ENCODE measurements at places on chromosomes 16 and 17. TPM values are rescaled to one million over a fixed set of nuclear protein-coding genes. Genes with fewer than 3 reads are reported as not detected.
A peak's percentile ranks its signal among the peaks of the same experiment; 100 is the strongest.

Gene DNAAF1
- 9.5 TPM for total RNA-seq

DNA sequence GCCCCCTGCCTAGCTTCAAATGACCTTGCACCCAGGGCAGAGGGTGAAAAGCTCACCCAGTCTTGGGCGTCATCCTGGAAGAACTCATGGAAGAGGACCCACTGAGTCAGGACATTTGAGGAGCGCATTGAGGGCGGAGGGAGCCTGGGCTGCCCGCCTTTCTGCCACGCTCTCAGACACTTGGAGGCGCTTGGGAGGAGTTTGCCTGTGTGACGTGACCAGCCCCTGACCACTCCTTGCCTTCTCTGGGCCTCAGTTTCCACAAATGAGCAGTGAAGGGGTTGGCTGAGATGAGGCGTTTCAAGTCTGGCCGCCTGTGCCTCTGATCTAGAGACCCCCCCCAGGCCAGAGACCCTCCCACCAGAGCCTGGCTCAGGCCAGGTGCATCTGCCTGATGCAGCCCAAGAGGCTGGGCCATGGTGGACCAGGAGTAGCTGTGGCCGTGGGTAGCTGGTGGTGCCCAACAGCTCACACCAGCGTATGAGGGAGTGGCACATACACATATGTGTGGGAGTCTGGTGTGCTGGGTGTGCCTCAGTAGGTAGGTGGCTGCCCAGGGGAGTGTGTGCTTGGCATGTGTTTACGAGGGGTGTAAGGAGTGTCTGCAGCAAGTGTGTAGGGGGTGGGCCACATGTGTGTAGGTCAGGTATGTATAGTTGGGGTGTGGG, 80.2 kb upstream of the TOB1 start:
- peak overlapping the region; percentile 94 for H3K27ac ChIP-seq
- DNase-seq: no peak
- H3K36me3 ChIP-seq: no peaks in the 10 kb centered on the region

Gene KRTAP17-1
- total RNA-seq: not detected

Gene TNS4
- total RNA-seq: 52.2 TPM

- H3K4me1 ChIP-seq: no peaks in the 10 kb centered on the region
- H3K27me3 ChIP-seq: peaks cover 41% of the 10 kb centered on the region
- no peaks in the 10 kb centered on the region for H3K36me3 ChIP-seq
- no peak overlapping the region for H3K4me3 ChIP-seq
- no peak overlapping the region for H3K27ac ChIP-seq
Observed at GRCh38 chr17:74340470-74341023, 14.5 kb downstream of the KIF19 start.

DNA sequence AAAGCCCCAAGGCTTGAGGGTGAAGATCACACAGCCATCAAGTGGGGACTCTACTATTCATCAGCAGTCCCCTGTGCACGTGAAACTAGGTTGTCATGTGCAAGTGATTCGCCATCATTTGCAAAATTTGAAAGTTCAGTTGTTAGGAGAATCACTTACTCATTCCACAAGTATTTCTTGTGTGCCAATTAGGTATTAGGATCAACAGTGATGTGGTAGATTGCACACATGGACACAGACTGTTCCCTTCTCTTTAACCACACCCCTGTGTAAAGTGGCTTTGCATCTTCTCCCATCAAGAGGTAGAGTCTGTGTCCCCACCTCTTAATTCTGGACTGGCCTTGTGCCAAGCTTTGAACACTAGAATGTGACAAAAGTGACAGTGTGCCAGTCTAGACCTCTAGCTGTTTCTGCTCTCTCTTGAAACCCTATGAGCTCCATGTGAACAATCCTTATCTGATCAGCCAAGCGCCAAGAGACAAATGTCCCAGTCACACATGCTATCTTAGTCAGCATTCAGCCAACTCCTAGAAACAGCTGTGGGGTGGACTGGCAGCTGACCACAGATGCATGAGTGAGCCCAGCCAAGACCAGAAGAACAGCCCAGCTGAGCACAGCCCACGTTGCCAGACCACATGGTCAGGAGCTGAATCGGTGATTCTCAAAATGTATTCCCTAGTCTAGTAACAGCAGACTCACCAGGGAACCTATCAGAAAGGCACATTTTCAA, 31.5 kb upstream of the SHISA9 start:
- H3K36me3 ChIP-seq: no peaks in the 10 kb centered on the region
- H3K27me3 ChIP-seq: no peaks in the 10 kb centered on the region
- no peak overlapping the region for H3K27ac ChIP-seq
- H3K4me1 ChIP-seq: no peaks in the 10 kb centered on the region

- no peaks in the 10 kb centered on the region for H3K27me3 ChIP-seq
- no peaks in the 10 kb centered on the region for H3K36me3 ChIP-seq
- DNase-seq: no peak
- no peak overlapping the region for H3K4me3 ChIP-seq
- H3K27ac ChIP-seq: no peak overlapping the region
Observed at GRCh38 chr17:52744179-52744578, 585.7 kb upstream of the CA10 start.

Gene DDX5
- total RNA-seq: 616 TPM

Gene ZNF469
- 0.98 TPM for total RNA-seq

DNA sequence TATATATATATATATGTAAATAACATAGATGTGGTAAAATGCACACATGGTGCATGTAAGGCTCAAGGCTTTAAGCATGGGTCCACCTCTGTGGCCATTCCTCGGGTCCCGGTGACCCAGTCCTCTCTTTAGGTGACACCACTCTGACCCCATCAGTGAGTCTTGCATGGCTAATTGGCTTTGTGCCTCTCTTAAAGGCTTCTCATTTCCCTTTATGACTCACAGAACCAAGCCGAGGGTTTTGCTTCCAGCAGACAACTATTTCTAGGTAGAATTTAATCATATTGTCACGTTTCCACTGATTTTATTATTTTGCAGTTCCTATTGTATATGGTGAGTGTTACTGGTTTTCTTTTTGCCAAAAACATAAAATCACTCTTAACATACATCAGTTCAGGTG, 59.7 kb downstream of the PLCG2 start:
- no peak overlapping the region for H3K27ac ChIP-seq
- no peak overlapping the region for H3K4me3 ChIP-seq
- no peaks in the 10 kb centered on the region for H3K36me3 ChIP-seq

Gene GLIS2
- total RNA-seq: 1.5 TPM

- H3K27ac ChIP-seq: peak overlapping the region; percentile 99
- no peaks in the 10 kb centered on the region for H3K36me3 ChIP-seq
- no peaks in the 10 kb centered on the region for H3K27me3 ChIP-seq
- H3K4me3 ChIP-seq: peak overlapping the region; percentile 85
- DNase-seq: peak; percentile 94
Observed at GRCh38 chr17:7242717-7243452, 636 bp upstream of the GABARAP start.

GRCh38 chr17:79609049-79609589, 1.7 kb downstream of the RBFOX3 start:
- no peak overlapping the region for H3K27ac ChIP-seq
- DNase-seq: no peak
- no peaks in the 10 kb centered on the region for H3K36me3 ChIP-seq
- H3K27me3 ChIP-seq: peaks cover 13% of the 10 kb centered on the region
- no peaks in the 10 kb centered on the region for H3K4me1 ChIP-seq

DNA sequence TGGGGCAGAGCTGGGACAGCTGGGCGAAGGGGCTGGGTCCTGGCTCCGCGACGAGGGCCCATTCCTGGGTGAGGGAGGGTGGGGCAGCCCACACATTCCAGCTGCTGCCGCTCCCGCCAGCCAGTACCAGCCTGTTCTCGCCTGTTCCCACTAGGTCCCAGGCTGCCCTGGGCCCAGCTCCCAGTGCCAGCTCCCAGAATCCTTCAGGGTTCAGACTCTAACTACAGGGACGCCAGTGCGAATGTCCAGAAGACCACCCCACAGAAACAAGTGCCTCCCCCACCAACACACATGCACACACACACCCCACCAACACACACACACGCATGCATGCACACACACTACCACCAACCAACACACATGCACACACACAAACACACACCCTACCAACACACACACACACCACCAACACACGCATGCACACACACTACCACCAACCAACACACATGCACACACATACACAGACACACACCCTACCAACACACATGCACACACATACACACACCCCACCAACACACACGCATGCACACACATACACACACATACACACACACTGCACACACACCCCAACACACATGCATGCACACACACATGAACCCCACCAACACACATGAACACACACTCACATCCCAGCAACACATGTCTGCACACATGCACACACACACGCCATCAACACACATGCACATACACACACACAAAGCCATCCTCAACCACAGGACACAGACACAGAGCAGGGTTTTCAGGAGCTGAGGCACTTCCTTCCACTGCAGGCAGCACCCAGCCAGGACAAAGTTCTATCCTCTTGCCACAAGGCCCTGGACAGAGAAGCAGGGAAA, 27.5 kb upstream of the KRT17 start:
- no peak overlapping the region for H3K4me3 ChIP-seq
- peak; percentile 92 for DNase-seq
- H3K4me1 ChIP-seq: peaks cover 68% of the 10 kb centered on the region

Gene CA4
- 4.7 TPM for total RNA-seq

- peaks cover 4% of the 10 kb centered on the region for H3K4me1 ChIP-seq
- H3K4me3 ChIP-seq: no peak overlapping the region
- no peaks in the 10 kb centered on the region for H3K36me3 ChIP-seq
Observed at GRCh38 chr16:23597003-23597756, 1.1 kb upstream of the NDUFAB1 start.

DNA sequence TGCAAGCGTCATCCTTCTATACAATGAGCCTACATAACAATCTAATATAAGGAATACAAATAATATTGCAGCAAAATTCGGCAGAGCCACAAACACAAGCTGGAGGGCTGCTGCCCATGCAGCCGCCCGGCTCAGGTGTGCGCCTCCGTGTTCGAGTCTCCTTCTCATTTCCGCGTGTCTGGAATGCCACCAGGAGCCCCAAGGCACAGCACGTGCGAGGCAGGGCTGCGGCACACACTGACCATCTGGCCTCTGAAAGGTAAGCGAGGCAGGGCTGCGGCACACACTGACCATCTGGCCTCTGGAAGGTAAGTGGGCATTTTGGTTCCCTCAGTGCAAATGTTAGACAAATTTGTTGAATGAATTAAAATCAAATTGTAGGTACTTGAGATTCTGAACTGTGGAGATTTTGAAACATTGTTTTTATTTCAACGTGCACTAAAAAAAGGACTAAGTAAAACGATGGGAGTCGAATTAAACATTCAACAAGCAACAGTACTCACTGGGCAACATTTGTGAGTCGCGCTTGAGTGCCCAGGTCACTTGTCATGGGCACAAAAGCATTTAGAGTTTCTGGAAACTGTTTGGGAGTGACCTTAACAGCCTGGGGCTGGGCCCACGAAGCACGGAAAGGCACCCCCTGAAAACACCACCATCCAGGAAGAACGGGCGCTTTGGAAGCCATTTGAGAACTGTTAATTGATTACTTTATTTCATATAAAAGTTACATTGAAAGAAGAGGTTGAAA, 37.4 kb downstream of the ZDHHC7 start:
- no peaks in the 10 kb centered on the region for H3K36me3 ChIP-seq
- no peaks in the 10 kb centered on the region for H3K27me3 ChIP-seq
- H3K4me3 ChIP-seq: no peak overlapping the region
- H3K27ac ChIP-seq: no peak overlapping the region
- no peak for DNase-seq

GRCh38 chr17:63023049-63023448, 57.0 kb downstream of the TANC2 start:
- DNase-seq: no peak
- no peaks in the 10 kb centered on the region for H3K36me3 ChIP-seq
- no peak overlapping the region for H3K27ac ChIP-seq
- no peak overlapping the region for H3K4me3 ChIP-seq

GRCh38 chr17:82388922-82389283, 17.3 kb downstream of the UTS2R start:
- no peak overlapping the region for H3K4me3 ChIP-seq
- no peak overlapping the region for H3K27ac ChIP-seq
- no peak for DNase-seq
- H3K27me3 ChIP-seq: peaks cover 22% of the 10 kb centered on the region

- H3K27me3 ChIP-seq: no peaks in the 10 kb centered on the region
- H3K4me3 ChIP-seq: no peak overlapping the region
Observed at GRCh38 chr16:57566436-57566835, 24.0 kb downstream of the ADGRG5 start.

- no peaks in the 10 kb centered on the region for H3K27me3 ChIP-seq
- H3K4me1 ChIP-seq: no peaks in the 10 kb centered on the region
- H3K36me3 ChIP-seq: no peaks in the 10 kb centered on the region
- H3K27ac ChIP-seq: no peak overlapping the region
- no peak for DNase-seq
Observed at GRCh38 chr17:20116683-20117309, 107.6 kb downstream of the SPECC1 start.

GRCh38 chr16:64543441-64543840, 578.4 kb downstream of the CDH11 start:
- no peaks in the 10 kb centered on the region for H3K4me1 ChIP-seq
- no peak overlapping the region for H3K4me3 ChIP-seq
- no peak for DNase-seq
- H3K27ac ChIP-seq: no peak overlapping the region
- no peaks in the 10 kb centered on the region for H3K27me3 ChIP-seq
- no peaks in the 10 kb centered on the region for H3K36me3 ChIP-seq

Gene CASKIN1
- total RNA-seq: 0.44 TPM

- H3K36me3 ChIP-seq: no peaks in the 10 kb centered on the region
- no peaks in the 10 kb centered on the region for H3K27me3 ChIP-seq
- DNase-seq: no peak
- H3K4me3 ChIP-seq: no peak overlapping the region
Observed at GRCh38 chr17:29855686-29856085, 74.3 kb downstream of the SSH2 start.

DNA sequence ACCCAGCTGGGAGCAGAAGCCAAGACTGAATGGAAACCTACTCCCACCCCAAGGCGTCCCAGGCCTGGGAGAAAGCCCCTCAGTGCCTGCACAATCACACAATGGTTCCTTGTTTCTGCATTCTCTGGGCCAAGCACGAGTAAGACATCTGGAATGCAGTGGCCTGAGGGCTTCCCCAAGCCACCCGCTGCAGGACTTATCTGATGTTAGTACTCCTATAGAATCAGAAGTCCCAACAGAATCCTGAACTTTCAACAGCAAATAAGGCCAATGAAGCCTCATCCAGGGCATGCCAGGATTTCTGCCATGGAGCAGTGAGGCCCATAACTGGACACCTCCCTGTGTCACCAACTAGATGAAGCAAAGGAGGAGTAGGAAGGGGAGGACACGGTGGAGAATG, 28.6 kb downstream of the MYO18A start:
- no peaks in the 10 kb centered on the region for H3K36me3 ChIP-seq
- no peaks in the 10 kb centered on the region for H3K27me3 ChIP-seq
- H3K27ac ChIP-seq: peak overlapping the region; percentile 82
- H3K4me1 ChIP-seq: peaks cover 28% of the 10 kb centered on the region
- no peak overlapping the region for H3K4me3 ChIP-seq
- no peak for DNase-seq

- H3K4me1 ChIP-seq: peaks cover 3% of the 10 kb centered on the region
- no peak overlapping the region for H3K4me3 ChIP-seq
- H3K27me3 ChIP-seq: no peaks in the 10 kb centered on the region
- peak overlapping the region; percentile 81 for H3K27ac ChIP-seq
- DNase-seq: no peak
- no peaks in the 10 kb centered on the region for H3K36me3 ChIP-seq
Observed at GRCh38 chr17:57609878-57610270, 135.2 kb downstream of the CCDC182 start.

- no peak overlapping the region for H3K4me3 ChIP-seq
- DNase-seq: no peak
- no peaks in the 10 kb centered on the region for H3K4me1 ChIP-seq
- no peaks in the 10 kb centered on the region for H3K27me3 ChIP-seq
- H3K36me3 ChIP-seq: no peaks in the 10 kb centered on the region
- H3K27ac ChIP-seq: no peak overlapping the region
Observed at GRCh38 chr16:11431915-11432465, 86.7 kb downstream of the RMI2 start.

GRCh38 chr17:80703142-80703478, 158.5 kb downstream of the RPTOR start:
- DNase-seq: no peak
- H3K4me3 ChIP-seq: no peak overlapping the region
- H3K27me3 ChIP-seq: no peaks in the 10 kb centered on the region
- H3K27ac ChIP-seq: no peak overlapping the region
